Putamen (tissue), 1 donor: ENCODE measurements at places on chromosomes 4 and X.

DNA sequence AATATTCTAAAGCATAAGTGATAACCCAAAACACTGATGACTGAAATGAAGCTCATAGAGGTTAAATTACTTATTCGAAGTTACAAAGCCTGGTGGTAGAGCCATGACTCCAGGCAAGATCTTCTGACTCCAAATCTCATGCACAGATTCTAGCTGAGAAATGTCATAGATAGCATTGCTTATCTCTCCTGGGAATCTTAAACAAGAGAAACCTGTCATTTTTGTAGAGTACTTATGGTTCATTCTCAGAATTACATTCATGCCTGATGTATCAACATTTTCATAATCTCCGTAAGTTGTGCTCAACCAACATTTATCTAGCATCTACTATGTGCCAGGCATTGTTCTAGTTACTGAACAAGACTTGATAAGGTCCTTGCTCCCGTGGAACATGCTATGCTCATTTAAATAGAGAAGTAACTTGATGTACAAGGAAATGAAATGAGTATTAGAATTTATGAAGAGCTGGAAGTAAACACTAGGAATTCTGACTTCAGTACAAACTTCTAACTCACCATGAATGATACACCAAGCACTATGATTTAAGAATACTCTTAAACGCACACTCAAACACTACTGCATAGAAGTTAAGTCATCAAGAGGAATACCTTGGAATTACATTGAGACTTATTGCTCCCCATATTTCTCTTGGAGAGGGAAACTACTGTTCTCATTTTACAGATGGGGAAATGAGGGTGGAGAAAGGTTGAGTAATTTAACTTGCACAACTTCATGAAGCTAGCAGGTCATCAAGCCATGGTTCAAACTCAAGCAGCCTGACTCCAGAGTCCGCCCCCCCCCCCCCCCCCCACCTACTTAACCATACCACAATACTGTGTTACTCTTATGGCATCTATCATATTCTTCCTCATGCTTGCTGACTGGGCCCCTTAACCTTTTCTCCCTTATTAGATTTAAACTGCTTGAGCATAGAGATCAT is 45.4 kb downstream of the MBNL3 start:
- no peak for DNase-seq

- no peak for DNase-seq
These were observed 101.8 kb upstream of the VEGFC start for GRCh38 chr4:176894498-176894897.

- DNase-seq: no peak
These were observed 24.3 kb downstream of the NOP14 start for GRCh38 chr4:2938906-2939305.

DNA sequence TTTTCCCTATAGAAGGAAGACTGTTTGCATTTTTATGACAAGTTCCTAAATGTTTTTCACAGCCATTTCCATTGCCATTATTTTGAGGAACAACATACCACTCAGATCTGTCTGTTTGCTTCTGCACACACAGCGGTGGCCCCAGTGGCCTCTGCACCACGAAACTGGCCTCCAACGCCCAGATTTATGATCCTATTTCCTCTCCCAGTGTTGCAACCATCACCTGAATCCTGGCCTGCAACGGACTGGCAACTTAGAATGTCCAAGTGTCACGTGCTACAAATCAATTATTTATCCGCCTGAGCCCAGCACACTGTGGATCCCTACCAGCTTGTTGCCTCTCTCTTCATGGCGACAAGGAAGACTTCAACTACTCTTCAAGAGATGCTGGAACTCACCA is 9.2 kb downstream of the RAI2 start:
- no peak for DNase-seq

- no peak for DNase-seq
These were observed 159.6 kb downstream of the PTTG2 start for GRCh38 chr4:38119668-38120385.

GRCh38 chr4:138494931-138495330 is 252.8 kb upstream of the SLC7A11 start:
- DNase-seq: no peak

DNA sequence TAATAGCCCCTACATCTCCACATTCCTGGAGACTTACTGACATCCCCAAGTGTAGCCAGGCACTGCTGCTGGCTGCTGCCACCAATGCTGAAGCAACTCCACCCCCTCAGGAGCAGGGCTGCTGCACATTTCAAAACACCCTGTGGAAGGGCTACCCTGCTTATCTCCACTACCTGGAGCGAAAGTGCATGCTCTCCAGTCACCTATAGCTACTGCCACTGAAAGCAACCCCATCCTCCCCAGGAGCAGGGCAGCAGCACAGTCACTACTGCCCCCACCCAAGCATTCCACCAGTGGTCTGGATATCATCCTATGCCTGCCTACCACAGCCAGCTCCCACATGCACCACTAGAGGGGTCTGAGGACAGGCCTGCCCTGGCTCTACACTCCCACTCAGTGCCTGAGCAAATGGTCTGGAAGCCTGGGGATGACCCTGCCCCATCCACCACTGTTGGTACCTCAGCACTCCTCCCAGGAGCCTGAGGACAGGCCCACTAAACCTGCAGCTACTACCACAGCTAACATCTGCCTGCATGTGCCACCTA is 55.3 kb downstream of the MANBA start:
- no peak for DNase-seq

- DNase-seq: no peak
These were observed 338.9 kb upstream of the FAM241A start for GRCh38 chr4:111806331-111806730.

GRCh38 chrX:56813318-56813837 is 84.3 kb downstream of the NBDY start:
- no peak for DNase-seq

DNA sequence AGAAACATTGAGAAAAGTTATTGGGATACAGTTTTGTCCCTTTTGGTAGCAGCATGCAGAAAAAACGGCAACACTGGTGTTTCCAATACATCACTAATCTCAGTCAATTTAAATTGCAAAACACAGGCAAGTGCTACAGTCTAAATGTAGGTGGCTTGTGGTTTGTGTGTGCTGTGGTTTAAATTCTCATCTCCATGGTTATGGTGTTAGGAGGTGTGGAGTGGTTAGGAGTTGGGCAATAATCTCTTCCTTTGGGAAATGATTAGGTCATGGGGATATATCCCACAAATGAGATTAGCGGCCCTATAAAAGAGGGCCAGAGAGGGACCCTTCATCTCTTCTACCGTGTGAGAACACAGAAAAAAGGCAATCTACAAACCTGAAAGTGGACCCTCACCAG is 1344.3 kb downstream of the ADGRL3 start:
- DNase-seq: no peak

- DNase-seq: no peak
These were observed 114.5 kb upstream of the ACSL4 start for GRCh38 chrX:109847257-109848187.

DNA sequence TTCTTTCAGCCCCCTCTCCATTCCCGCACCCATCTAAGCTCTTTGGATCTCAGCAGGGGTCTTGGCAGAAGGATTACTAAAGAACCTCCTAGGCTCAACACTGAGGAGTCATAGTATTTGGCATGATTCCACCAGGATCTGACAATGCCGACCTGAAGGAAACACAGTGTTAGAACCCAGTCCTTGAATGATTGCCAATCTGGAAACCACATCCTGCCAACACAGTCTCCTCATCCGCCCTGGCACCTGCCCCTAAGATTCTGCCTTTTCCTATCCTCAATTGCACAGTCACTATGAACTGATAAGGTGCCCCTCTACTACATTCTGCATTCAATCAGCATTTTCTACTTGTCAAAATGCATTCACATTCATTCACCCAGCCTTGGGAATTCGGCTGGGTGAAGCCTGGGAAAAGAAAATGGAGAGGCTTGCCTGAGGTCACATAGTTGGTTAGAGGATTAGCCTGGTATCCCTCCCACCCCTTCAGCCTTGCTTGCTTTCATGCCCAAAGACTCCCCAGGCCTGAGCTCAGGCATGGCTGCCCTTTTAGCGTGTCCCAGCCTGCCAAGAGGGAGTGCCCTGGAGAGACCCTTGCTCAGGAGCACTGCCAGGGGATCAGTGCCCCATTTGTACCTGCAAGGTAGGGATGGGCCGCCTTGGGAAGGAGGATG is 2.2 kb upstream of the CLDN2 start:
- DNase-seq: no peak

- no peak for DNase-seq
These were observed 19.5 kb downstream of the SMPX start for GRCh38 chrX:21738210-21738949.

GRCh38 chr4:79250887-79251286 is 75.0 kb downstream of the NAA11 start:
- no peak for DNase-seq

DNA sequence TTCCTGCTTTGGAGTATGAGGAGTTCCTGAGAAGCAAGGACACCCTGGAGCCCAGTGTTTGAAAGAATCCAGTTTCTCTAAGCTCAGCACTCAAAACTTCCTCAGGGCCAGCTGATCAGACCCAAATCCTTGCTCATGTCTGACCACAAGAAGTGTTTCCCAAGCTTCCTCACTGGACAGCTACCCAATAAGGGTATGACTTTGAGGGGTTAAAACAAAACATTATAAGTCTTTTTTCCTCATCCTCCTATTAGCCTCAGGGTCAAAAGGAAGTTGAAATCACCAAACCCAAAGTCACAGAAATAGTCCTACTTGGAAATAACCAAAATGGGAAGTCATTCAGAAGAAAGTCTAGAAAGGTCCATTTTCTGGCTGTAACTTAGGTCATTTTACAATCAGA is 13.7 kb downstream of the ZBTB33 start:
- DNase-seq: no peak

- DNase-seq: no peak
These were observed 154.5 kb downstream of the FANCB start for GRCh38 chrX:14718403-14718802.

- peak; percentile 8 for DNase-seq
These were observed 65.6 kb downstream of the MRPL1 start for GRCh38 chr4:77927991-77928925.

- DNase-seq: no peak
These were observed 583 bp downstream of the GABRE start for GRCh38 chrX:151973851-151974335.

- no peak for DNase-seq
These were observed 110.9 kb downstream of the FRAS1 start for GRCh38 chr4:78168029-78168428.

DNA sequence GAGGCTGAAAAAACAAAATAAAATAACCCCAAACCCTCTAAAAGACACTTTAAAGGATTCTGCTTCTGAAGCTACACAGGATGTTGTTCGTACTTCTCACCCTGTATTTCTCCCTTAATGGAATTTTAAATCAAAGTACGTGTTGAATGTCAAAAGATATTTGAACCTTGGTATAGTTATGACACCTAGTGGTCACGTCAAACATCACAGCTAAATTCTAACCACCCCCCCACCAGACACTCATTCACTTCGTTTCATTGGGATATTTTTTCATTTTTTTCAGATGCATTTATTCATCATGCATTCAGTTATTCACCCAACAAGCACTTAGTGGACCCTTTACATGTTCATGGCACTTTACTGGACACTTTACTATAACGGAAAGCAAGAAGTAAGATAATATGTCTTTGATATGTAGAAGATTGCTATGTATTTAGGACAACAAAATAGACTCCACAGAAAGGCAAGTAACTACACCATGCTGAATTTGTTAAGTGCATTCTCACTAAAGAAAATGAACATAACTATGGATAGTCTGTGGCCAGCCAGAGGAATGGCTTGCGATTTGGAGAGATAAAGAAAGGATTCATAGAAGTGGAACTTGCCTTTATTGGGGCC is 62.5 kb upstream of the GPR174 start:
- peak; percentile 4 for DNase-seq

- DNase-seq: no peak
These were observed 35.8 kb downstream of the PSAPL1 start for GRCh38 chr4:7398788-7399439.

GRCh38 chrX:17409566-17410290 is 34.7 kb downstream of the NHS start:
- DNase-seq: no peak

- no peak for DNase-seq
These were observed 584 bp downstream of the TMEM271 start for GRCh38 chr4:575281-576141.

DNA sequence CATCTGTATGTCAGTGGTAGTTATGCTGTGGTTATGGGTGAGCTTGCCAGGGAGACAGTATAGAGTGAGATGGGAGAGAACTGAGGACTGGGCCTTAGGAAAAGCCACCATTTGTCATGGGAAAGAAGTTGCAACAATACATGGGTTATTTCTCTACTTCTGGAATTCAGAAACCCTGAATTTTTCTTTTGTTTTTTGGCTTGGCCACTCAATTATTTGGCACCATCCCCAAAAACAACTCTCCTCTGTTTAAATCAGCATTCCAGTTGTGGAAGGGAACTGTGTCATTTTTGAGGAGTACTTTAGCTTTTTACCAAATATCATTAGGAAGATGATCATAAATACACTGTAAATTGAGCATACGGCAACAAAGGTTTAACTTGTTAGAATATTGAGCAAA is 41.1 kb upstream of the ACSL4 start:
- no peak for DNase-seq

- no peak for DNase-seq
These were observed 594.7 kb downstream of the RAPGEF2 start for GRCh38 chr4:159697322-159698283.

DNA sequence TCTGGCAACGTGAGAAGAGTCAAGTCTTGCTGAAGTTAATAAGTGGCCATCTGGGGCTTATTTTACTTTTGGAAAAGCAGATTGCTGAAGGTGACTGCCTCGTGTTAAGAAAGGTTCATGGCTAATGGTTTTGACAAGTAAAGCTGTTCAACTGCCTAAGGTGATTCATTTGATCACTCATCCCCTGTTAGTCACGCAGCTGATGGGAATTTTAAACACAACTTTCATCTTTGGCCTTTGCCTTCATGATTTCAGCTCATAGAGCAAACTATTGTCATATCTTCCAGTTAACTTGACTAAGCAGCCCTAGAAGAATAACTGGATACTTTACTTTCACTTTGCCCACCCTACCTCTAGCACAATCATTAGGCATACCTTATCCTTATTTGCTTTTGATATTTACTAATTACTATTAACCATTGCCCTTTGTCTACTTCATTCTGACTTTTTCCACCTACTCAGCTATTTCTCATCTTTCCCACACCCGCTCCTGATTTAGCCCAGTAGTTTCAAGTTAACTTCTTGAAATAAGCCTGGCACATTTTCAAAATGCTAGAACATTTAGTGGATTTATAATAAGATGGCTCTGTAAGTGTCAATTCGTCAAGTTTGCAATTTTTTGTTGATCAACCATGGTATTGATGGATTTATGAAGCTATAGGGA is 170.6 kb upstream of the S100G start:
- DNase-seq: no peak
